Stimulated activated naive CD4-positive, alpha-beta T cell (primary cell): ENCODE measurements at places on chromosomes 13 and 19.

- no peak for DNase-seq
Measured at GRCh38 chr19:55487924-55488687, at the start of gene SSC5D. Gene SSC5D, plus strand, starts transcription at chr19:55488436. Its CDS starts 154 bp downstream, at chr19:55488590.

GRCh38 chr13:42924344-42924743, 67.7 kb downstream of the EPSTI1 start:
- no peak for DNase-seq

GRCh38 chr13:84566780-84567179, 684.5 kb upstream of the SLITRK1 start:
- DNase-seq: no peak

- no peak for DNase-seq
Measured at GRCh38 chr19:42021185-42021584, 27.2 kb upstream of the ATP1A3 start.

DNA sequence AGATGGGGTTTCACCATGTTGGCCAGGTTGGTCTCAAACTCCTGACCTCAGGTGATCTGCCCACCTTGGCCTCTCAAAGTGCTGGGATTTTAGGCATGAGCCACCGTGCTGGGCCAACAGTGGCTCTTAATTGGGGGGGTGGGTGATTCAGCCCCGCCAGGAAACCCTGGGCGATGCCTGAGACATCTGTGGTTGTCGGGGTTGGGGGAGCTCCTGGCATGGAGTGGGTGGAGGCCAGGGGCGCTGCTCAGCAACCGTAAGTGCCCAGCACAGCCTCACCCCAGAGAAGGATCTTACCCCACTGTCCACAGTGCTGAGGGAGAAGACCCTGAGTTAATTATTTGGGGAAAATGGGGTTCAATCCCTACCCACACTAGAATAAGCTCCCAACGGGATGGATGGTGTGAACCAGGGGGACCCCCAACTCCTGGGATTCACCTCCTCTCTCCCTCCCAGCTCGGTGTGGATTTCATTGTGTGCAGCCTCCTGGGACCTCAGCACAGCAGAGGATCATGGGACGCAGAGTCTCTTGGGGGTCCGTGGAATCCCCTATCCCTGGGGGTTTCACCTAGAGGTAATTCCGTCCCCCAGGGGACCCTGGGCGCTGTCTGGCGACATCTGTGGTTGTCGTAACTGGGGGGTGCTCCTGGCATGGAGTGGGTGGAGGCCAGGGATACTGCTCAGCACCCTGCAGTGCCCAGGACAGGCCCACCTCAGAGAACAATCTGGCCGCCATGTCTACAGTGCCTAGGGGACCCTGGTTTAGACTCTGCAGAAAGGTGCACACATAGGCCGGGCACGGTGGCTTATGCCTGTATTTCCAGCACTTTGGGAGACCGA, 68.9 kb downstream of the GADD45B start:
- no peak for DNase-seq

DNA sequence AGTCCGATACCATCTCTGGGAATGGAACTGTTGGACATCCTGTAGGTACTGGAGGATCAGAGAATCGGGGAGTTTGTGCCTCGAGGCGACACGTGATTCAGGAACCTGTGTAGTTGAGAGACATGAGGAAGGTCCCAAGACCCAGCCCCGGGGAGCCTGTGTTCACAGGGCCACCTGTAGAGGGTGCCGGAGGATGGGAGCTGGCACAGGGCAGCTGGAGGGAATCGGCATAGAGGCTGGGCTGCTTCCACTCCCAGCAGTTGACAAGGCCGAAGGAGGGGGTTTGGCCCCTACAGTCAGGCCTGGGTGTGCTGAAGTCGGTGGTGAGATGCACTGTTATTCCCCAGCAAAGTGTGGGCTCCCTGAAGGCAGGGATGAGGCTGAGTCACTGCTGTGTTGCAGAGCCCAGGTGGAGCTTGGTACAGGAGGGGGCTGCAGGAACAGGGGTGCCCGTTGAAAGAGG, 2.5 kb upstream of the ISYNA1 start:
- no peak for DNase-seq

DNA sequence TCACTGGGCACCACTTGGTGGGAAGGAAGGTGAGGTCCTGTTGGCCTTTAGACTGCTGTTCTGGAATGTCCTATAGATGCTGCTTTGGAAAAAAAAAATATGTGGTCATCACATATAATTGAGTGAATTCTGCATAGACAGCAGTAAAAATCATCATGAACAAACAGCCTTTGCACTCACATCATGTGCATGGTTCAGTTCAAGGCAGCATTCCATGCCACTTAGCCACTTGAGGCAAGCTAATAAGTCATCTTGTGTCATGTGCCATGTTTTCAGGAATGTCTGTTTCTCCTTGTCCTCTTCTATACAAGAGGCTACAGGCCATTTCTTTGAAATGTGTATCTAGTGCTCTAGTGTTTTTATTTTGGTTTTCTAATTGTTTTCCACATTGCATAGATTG, 43.9 kb upstream of the TSC22D1 start:
- no peak for DNase-seq

DNA sequence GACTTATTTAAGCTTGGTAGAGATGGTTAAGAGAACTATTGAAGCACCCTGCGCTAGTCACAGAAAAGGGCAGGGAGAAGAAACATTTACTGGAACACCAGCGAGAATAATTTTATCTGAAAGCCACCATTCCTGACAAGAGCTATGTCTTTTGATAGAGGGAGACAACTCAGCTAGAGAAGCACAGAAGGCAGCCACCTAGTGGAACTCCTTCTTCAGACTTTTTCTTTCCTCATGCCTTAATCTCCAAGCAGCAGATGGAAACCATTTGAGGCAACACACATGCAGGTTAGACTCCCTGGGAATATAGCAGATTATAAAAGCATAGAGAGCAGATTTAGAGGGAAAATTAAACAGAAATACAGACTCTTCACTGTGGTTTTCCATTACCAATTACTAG, 813.4 kb downstream of the SLITRK6 start:
- no peak for DNase-seq

- DNase-seq: no peak
Measured at GRCh38 chr13:99566125-99567083, 65.1 kb downstream of the TM9SF2 start.

DNA sequence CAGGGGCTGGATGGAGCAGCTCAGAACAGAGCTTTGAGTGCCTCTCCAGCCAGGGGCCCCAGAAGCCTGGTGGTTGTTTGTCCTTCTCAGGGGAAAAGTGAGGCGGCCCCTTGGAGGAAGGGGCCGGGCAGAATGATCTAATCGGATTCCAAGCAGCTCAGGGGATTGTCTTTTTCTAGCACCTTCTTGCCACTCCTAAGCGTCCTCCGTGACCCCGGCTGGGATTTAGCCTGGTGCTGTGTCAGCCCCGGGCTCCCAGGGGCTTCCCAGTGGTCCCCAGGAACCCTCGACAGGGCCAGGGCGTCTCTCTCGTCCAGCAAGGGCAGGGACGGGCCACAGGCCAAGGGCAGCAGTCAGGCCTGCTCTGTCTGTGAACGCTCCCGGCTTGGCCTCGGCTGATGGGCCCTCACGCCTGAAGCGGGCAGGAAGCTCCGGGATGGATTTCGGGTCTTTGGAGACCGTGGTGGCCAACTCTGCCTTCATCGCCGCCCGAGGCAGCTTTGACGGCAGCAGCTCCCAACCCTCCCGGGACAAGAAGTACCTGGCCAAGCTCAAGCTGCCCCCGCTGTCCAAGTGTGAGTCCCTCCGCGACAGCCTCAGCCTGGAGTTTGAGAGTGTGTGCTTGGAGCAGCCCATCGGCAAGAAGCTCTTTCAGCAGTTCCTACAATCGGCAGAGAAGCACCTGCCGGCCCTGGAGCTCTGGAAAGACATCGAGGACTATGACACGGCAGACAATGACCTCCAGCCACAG, at the start of gene GRK1:
TSS of gene GRK1 (plus strand) at position 269 of the 751 bp plus-strand sequence. CDS start at position 437, 168 bp downstream.
- no peak for DNase-seq

DNA sequence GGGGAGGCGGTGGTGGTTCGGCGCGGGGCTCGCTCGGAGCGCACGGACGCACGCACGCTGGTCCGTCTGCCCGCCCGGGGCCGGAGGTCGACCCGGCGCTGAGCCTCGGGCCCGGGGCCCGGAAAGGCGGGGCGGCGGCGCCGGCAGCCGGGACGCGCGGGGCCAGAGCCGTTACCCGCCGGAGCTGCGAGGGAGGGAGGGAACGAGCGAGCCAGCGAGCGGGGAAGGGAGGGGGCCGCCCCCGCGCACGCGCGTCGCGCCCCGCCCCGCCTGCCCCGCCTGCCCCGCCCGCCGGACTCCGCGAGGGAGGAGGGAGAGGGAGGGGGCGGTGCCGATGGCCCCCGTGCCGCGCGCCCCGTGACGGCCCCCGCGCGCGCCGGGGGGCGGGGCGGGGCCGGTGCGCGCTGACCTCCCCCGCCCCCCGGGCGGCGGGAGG, 15.0 kb downstream of the CIC start:
- DNase-seq: peak; percentile 89

GRCh38 chr13:50410921-50411746, 395.9 kb downstream of the KCNRG start:
- DNase-seq: no peak

- no peak for DNase-seq
Measured at GRCh38 chr13:93325303-93326233, 99.0 kb downstream of the GPC6 start.

GRCh38 chr13:112777637-112778406, 88.0 kb downstream of the ATP11A start:
- no peak for DNase-seq

DNA sequence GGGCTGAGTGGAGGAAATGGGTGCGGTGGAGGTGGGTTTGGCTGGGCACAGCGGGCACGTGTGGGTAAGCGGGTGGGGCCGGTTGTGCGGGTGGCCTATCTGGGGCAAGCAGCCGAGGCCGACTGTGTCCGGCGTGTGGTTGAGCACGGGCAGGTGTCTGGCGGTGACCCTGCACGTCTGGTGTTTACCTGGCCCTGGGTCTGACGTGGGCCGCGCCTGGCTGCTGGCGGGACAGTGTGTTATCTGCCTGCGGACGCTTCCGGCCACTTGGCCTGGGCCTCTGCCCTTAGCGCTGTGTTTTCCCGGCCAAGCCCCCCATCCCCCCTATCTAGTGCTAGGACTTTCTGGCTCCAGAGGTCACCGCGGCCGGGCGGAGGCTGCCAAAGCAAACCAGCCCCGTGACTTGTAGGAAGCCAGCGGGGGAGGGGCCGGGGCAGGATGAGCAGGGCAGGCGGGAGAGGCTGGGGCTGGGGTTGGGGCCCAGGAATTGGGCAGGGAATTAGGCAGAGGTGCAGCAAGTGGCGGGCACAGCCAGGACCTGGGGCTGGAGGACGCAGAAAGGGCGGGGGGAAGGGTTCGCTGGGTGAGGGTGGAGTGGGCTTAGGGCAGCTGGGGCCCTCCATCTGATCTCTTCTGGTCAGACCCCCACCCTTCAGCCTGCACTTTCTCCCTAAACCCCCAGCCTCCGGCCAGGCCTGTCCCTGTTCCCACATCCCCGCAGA, 534 bp upstream of the HPN start:
- DNase-seq: peak; percentile 15

DNA sequence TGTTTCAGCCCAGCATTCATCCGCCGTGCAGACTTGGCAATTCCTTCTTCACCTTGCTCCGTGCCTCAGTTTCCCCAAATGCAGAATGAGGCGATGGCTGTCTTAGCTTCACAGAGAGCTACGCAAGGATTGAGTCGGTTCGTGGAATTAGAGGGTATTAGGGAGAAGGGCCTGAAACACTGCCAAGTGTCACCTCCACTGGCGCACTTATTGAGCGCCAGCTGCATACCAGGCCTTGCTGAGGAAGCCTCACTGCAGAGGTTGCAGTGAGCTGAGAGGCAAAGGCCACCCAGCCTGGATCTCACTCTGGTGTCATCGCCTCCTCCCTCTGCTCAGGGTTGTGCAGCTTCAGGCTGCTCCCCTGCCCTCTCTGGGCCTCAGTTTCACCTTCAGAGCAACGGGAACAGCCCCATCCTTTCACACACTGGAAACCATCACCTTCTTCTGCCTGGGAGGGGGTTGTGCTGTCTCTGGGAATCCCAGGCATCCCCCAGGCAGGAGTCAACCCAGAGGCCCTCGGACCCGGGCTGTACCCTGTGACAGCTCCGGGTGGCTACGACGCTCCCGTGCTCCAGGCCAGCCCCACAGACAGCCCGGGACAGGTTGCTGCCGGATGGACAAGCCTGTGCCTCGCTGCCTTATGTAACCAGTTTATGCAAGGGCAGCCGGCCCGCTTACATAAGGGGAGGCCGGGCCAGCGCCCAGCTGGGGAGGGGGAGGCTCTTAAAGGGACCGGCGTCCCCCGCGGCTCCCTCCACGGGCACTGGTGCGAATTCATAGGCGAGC, 31.9 kb downstream of the NFIC start:
- no peak for DNase-seq

- no peak for DNase-seq
Measured at GRCh38 chr13:112870737-112871287, 98.2 kb upstream of the MCF2L start.

GRCh38 chr19:48194041-48194843, 23.8 kb downstream of the ZSWIM9 start:
- DNase-seq: peak; percentile 10

- DNase-seq: no peak
Measured at GRCh38 chr19:50968716-50969412, 527 bp downstream of the KLK6 start.

- peak; percentile 98 for DNase-seq
Measured at GRCh38 chr19:40465557-40466218, at the start of gene BLVRB. Gene BLVRB, minus strand, starts transcription at chr19:40465745. Its CDS starts 57 bp downstream, at chr19:40465688.

GRCh38 chr13:95902741-95903140, 150.5 kb downstream of the UGGT2 start:
- DNase-seq: no peak

DNA sequence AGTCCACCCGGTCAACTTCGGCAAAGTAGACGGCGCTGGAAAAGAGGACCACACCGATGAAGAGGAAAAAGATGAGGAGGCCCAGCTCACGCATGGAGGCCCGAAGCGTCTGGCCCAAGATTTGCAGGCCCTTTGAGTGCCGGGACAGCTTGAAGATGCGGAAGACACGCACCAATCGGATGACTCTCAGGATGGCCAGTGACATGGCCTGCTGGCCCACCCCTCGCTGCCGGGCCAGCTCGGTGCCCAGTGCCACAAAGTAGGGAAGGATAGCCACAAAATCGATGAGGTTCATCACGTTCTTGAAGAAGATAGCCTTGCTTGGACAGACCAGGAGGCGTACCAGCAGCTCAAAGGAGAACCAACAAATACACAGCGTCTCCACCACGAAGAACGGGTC, 2.1 kb downstream of the KCNA7 start:
- DNase-seq: no peak

DNA sequence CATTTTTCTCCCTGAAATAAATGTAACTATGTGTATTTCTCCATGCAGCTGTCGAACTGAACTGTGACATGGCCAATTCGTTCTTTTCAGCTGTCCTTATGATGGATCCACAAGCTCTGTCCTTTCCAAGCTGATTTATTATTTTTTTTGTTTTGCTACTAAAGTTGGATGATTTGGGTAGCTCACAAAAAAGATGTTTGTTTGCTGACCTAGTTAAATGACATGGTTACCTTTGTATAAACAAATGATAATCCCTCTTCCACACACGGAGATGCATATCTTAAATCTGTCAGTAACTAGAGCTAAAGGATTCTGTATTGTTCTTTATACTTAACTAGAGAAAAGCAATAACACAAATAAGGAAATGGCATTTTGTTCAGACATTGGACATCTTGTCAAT, 884.3 kb upstream of the PCDH20 start:
- DNase-seq: no peak

- DNase-seq: no peak
Measured at GRCh38 chr13:79090552-79091124, 315.4 kb downstream of the RBM26 start.

- no peak for DNase-seq
Measured at GRCh38 chr19:44696939-44697669, 1.8 kb upstream of the CEACAM16 start.
